ENCODE measurements at places on chromosomes 11 and 22. TPM values are rescaled to one million over a fixed set of nuclear protein-coding genes. Genes with fewer than 3 reads are reported as not detected.

FOSL1 gene
- 72.1 TPM for total RNA-seq

CRYBB2 gene
- total RNA-seq, result not detected

SLC22A12 gene
- total RNA-seq, result not detected

GPR83 gene
- total RNA-seq, result not detected

BARX2 gene
- total RNA-seq, result not detected

RIBC2 gene
- not detected for total RNA-seq

MUC15 gene
- total RNA-seq, result not detected

NADSYN1 gene
- total RNA-seq, result 26.1 TPM

MMP27 gene
- total RNA-seq, result not detected

GAL gene
- total RNA-seq, result not detected

VSIG2 gene
- total RNA-seq, result not detected

PTPRCAP gene
- 0.37 TPM for total RNA-seq

TRIM22 gene
- 125 TPM for total RNA-seq

TMPRSS5 gene
- 0.11 TPM for total RNA-seq

- no peak for DNase-seq
Observed at GRCh38 chr11:44939673-44940395, 10.8 kb downstream of the TP53I11 start.

- DNase-seq, result no peak
Observed at GRCh38 chr22:45760682-45761081, 89.0 kb downstream of the ATXN10 start.

DNA sequence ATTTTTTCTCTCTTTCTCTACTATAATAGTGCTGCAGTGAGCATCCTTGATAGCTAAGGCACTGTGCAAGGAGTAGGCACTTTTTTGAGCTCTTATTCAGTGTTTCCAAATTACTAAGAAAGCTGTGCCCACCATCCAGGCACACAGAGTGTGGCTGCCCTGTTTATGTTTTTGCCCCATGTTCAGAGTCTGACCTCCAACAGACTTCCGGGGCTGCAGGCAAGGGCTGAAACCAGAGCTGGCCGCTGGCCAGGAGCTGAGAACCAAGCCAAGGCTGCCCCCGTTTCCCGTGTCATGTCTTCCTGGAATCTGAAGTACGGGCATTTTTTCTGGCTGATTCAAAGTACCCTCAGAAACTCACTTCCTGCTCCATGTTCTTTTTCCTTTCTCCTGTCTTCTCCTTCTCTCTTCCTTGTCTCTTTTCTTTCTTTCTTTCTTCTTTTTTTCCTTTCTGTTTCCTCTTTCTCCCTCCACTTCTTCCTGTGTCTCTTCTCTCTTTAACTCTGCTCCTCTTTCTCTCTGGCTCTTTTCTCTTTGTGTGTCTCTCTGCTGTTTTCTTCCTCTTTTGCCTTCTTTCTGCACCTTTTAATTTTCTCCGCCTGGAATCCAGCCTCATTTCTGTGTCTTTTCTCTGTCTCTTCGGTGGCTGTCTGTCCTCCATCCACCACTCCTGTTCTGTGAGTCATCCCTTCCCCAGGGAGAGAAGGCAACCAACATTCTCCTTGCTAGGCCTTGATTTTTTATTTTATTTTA lies 17.0 kb upstream of the KCTD14 start:
- DNase-seq, result peak; percentile 75

GRCh38 chr11:13354335-13354734 lies 76.7 kb downstream of the BMAL1 start:
- no peak for DNase-seq

GRCh38 chr11:60985501-60985900 lies 14.0 kb downstream of the CD6 start:
- DNase-seq, result no peak

DNA sequence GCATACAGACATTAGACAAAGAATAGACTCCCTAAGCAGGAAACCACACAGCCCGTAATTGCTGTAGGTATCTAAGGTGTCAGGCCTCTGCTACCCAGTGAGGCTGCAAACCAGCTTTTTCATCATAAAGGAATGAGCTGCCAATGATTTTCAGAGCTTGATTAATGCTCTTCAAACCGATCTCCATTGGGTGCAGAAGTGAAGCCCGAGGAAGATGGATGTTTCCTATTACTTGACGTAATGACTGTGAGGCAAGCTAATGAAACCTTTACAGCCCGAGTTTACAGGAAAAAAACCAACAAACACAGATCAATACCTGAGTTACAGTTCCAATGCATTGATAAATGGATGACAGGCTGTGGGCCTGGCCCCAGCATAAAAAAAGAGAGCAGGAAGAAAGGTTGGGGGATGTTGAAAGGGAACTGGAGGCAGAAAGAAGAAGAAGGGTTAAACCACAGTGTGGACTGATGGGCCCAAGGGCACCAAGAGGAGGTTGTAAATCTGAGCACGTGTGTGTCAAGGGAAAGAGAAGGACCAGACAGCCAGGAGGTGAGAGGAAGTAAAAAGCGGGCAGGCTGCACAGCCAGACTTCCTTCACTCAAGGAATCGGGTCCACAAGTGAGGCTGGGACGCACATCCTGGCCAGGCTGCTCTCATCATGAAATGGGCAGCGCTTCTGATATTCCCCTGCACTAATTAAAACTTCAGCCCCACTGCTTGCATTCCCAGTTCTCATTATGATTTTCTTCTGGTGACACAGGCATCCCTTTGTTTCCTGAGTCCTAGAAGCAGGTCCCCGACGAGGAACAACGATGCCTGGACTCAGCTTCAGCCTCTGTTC lies 70.6 kb upstream of the NTM start:
- DNase-seq, result no peak

GRCh38 chr22:42648368-42649245 lies 585 bp downstream of the CYB5R3 start:
- DNase-seq, result peak; percentile 50

DNA sequence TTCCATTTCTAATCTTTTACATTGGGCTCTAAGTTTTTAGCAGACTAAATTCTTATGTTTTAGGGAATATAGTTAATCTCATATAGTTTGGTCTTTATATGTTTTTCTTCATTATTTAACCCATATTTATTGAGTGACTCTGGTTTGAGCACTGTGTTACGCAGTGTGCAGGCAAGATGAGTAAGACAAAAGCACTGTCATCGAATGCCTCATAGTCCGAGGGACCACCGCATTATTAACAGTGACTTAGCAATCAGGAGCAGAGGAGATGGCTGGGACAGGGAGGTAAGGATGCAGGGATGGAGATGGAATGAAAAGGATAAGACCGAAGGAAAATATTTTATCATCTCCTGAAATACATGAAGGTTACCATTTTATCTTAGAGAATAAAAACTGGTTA lies 65.2 kb upstream of the CTSC start:
- peak; percentile 39 for DNase-seq

GRCh38 chr11:13897646-13898276 lies 64.8 kb upstream of the SPON1 start:
- DNase-seq, result no peak

DNA sequence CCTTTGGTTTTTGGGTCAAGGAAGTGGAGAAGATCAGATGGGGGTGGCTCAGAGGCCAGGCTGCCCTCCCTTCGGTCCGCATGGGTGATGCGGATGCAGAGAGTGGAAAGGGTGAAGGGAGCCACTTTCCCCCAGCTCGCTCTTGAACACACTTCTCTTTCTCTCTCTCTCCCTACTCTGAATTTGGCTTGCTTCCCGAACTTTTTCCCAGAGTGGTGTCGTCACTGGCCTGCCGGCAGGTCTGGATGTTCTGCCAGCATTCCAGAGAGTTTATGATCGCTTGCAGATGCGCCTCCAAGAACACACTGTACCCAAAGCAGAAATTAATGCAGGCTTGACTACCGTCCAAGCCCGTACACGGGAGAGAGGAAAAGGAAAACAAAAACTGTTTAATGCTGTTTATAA lies 103.2 kb downstream of the ZBTB16 start:
- DNase-seq, result peak; percentile 51

DNA sequence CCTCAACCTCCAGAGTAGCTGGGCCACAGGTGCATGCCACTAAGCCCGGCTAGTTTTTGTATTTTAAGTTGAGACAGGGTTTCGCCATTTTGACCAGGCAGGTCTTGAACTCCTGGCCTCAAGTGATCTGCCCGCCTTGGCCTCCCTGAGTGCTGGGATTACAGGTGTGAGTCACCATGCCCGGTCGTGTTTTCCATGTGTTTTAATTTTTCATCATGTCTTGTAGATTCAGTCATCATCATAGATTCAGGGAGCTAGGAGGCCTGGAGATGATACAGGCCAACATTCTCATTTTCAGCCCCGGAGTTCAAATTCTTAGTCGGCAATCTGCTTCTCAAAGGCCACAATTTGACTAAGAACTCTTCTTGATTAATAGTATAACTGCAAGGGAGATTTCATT lies 73.5 kb upstream of the GRAMD1B start:
- no peak for DNase-seq

GRCh38 chr22:44354288-44354687 lies 41.5 kb upstream of the SHISAL1 start:
- DNase-seq, result no peak

DNA sequence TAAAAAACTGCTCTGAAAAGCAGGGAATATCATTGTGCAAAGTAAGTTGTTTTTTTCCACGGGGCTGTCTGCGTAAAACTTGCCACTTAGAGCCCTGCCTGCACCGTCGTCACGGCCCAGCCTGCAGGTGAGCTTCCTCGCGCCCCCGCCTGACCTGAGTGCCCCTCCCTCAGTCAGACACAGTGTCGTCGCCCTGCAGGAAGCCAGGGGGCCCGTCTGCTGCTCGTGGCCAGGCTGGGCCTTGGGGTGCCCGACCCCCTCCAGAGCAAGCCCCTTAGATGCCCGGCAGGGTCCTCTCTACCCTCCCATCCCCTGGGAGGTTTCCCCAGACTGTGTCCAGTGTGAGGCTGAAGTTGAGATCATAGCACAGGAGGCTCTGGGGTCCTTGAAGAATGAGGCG lies 31.6 kb downstream of the SBF1 start:
- no peak for DNase-seq

- DNase-seq, result no peak
Observed at GRCh38 chr11:127269911-127270310, 269.3 kb upstream of the KIRREL3 start.

DNA sequence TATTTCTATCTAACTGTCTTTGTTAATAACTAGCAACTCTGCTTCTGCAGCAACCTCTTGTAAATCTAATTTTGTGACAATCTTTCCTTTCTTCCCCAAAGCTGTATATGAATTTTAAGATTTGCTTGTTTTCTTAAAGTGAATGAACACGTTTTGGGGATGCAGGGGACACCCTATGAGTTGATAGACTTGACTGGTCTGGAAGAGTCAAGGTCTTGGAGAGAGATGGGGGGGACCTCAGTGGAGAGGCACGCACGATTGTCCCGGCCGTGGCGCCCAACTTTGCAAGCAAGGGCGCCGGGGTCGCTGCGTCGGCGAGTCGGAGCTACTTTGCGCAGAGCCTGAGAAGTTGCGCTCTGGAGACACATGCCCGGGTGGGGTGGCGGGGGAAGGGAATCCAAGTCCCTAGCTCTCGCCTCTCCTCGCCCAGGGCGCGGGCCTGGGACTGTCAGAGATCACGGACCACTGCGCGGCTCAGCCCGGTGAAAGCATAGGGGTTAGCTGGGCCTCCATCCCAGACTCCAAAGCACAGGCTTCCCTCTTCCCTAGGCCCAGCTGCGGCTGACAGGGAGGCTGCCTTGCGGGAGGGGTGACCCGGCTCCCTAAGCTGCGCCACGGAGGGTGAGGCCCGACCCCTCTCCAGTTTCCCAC lies 854 bp downstream of the ABCC8 start:
- DNase-seq, result no peak

- no peak for DNase-seq
Observed at GRCh38 chr22:30270832-30271231, 4.2 kb upstream of the OSM start.

GRCh38 chr11:65708451-65708850 lies 3.6 kb upstream of the KAT5 start:
- no peak for DNase-seq

DNA sequence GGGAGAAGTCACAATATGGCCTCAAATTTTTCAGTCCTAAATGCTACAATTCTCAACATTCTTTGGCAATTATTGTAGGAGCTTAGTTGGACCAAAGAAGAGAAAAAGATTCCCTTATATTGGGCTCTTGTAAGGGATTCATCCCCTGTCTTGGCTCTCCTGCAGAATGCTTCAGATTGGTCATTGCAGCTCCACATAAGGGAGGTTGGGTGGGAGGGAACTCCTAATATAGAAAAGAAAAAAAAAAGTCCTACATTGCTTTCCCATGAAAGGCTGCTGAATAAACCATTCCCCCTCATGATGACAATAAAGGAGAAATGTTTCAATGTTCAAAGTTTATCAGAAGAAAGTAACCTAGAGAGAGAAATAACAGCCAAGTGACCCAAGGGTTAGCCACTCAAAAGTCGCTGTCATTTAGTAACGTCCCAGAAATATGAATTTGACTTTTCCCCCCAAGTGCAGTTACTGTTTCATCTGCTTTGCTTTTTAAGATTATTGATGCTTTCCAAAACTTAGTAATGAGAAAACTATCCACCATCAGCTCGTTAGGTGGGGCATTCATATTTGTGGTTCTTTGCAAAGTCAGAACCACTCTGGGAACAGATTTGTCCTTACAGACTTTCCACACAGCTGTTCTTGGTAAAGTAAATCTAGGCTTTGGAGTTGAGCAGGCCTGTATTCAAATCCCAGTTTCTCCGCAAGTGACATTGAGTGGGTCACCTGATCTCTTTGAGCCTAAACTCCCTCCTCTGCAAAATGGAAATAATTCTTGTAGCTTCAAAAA lies 5.0 kb upstream of the SLC1A2 start:
- DNase-seq, result no peak

- no peak for DNase-seq
Observed at GRCh38 chr11:47848700-47849155, 578 bp upstream of the NUP160 start.

DNA sequence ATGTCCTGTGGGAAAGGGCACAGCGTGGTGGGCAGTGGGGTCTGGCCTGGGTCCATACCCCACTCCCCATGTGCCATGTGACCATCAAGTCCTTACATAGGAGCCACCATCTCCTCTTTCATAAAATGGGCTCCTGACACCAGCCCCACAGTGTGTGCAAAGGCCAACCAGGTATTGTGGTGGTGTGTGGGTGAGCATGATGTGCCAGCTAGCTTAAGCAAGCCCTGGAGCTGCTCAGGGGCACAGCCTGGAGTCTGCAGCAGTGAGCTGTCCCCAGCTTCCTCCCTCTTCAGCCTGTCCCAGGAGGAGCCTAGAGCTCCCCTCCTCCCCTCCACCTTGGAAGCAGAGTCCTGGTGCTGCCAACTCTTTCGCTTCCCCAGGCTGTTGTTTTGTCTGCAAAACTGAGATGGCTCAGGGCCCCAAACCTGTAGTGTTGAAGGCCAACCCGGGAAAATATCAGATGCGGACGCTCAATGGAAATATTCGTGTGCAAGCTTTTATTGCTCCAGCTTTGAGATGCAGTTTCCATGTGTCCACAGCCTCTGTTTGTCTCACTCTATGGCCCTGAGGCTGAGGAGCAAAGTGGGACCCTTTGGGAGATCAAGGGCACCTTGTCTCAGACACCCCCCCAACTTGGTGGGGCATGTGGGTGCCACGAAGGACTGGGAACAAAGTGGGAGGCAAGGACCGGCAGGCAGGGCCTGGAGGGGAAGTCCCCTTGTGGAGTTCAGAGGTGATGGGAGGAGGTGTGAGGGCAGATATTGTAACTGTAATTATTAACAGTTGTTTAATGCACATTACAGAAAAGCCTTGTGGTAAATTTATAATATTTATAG lies 92.6 kb downstream of the CTTN start:
- no peak for DNase-seq

GRCh38 chr22:28706845-28707244 lies 27.2 kb upstream of the TTC28 start:
- DNase-seq, result no peak

GRCh38 chr22:20249797-20250354 lies 18.2 kb downstream of the RTN4R start:
- no peak for DNase-seq

GRCh38 chr11:95228081-95228749 lies 2.8 kb downstream of the SESN3 start:
- DNase-seq, result no peak

- DNase-seq, result no peak
Observed at GRCh38 chr11:113705871-113706655, at the start of gene TMPRSS5. TSS of gene TMPRSS5 (minus strand) at chr11:113706308. CDS start at chr11:113706224, 84 bp downstream.
